ENCODE measurements at places on chromosomes 1 and 21.

DNA sequence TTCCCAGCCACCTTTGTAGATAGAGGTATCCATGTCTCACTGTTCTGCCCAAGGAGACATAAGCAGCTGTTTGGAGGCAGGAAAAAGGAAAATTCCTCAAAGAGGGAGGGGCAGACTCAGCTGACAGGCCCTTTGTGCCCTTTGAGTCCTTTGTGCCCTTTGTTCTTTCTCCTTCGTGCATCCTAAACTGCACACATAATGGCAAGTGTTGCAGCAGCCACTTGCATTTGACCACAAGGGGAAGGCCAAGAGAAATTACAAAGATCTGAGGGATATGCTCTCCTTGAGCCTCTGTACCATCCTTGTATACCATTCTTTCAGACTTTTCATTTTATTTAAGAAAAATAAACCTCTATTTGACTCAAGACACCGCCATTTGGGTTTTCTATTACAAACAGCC is 71.8 kb upstream of the PKN2 start:
- no peak for DNase-seq

- DNase-seq, result no peak
Measured at GRCh38 chr1:90716552-90717355, at the start of gene BARHL2. BARHL2 (minus strand) TSS chr1:90717302; CDS start chr1:90717195, 107 bp downstream.

- DNase-seq, result no peak
Measured at GRCh38 chr1:89855413-89856123, 34.7 kb downstream of the LRRC8D start.

DNA sequence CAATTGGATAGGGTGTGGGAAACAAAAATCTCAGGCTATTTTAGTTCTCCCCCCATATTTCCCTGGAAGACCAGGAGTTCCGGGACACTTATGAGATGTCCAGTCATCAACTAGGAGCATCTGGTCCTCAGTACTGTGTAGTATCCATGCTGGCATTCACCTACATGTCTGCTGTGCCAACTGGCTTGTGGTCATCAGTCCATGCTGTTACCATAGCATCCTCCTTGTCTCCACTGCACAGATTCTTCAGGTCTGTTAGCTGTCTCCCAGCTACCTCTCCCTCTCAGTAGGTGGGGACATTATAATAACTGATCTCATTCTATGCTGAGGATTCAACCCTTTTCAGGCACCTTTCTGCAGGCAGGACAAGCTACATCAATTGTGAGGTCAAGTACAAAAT is 302.9 kb downstream of the BARHL2 start:
- no peak for DNase-seq

DNA sequence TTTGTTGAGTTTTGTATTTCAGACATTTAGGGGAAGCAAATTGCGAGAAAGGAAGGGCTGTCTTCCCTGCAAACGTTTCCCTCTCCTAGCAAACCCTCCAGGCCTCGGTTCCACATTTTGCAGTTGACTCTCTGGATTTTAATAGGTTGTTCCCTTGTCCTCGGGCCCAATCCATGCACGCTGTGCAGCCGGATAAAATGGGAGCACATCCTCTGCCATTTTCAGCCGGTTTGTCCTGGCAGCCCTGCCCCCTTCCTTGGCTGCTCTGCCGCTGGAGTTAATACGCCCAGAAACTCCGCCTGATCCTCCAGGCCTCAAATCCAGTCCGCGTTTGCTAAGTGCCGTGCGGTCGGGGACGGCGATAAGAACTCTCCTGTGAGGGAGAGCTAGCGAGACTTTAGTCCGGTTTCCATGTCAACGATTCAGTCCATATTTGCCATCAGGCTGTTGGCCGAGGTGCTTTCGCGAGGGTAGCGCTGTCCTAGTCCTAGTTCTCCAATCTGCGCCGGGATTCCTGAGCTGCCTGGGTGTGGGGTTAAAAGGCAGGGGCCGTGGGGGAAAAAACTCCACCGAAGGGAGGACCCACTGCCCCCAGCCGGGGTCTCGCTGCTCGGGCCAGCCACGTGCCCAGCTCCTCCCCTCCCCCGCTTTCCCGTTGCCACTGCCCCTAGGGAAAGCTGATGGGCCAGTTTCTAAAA is 2.9 kb upstream of the ARID1A start:
- peak; percentile 67 for DNase-seq

- DNase-seq, result no peak
Measured at GRCh38 chr1:220732137-220732536, 16.0 kb upstream of the MTARC2 start.

DNA sequence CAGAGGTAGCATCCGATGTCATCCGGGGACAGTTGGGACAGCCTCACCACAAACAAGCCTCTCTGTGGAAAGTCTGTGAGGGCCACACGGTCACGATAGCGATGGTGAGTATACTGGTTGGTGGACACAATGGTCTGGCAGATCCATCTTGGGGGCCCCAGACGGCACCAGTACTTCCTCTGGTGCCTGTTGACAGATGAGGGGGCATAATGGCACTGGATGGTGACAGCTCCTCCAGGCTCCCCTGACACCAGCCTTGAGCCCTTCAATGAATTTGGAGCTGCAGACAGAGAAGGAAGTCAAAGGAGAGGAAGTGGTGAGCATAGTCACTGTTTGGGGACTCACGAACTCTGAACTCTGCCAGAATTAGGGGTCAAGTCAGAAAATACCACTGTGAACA is 8.0 kb downstream of the FCAMR start:
- DNase-seq, result no peak

GRCh38 chr1:53562291-53562980 is 103.2 kb downstream of the DMRTB1 start:
- DNase-seq, result no peak
